ENCODE measurements at places on chromosomes 16 and 17. TPM values are rescaled to one million over a fixed set of nuclear protein-coding genes. Genes with fewer than 3 reads are reported as not detected.

The USP36 gene
- 181 TPM for total RNA-seq

The ABCC11 gene
- total RNA-seq: not detected

The CYGB gene
- total RNA-seq: not detected

The KCNJ18 gene
- total RNA-seq: not detected

The ASIC2 gene
- not detected for total RNA-seq

The KRT9 gene
- total RNA-seq: not detected

The NPIPB2 gene
- 16.0 TPM for total RNA-seq

DNA sequence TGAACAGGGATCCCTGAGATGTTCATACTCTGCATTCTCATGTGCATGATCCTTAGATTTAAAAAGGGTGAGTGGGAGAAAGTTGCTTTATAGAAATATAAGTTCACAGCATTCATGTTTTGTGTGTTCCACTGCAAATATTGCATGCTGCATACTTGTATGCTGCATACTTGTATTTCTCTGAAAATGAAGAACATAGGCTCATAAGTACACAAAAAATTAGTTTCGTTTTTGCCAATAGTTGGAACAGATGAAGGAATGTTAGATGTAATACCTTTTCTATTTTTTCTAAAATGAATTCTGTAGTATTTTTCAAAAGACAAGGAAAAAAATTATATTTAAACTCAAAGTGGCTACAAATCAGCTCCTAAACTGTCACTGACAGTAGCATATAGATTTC is 79.0 kb downstream of the NFAT5 start:
- H3K4me1 ChIP-seq: no peaks in the 10 kb centered on the region
- no peak overlapping the region for H3K27ac ChIP-seq
- H3K4me3 ChIP-seq: no peak overlapping the region
- peaks cover 7% of the 10 kb centered on the region for H3K36me3 ChIP-seq
- H3K27me3 ChIP-seq: no peaks in the 10 kb centered on the region
- no peak for DNase-seq

GRCh38 chr17:61149862-61150362 is 249.7 kb upstream of the TBX2 start:
- no peak for DNase-seq
- H3K4me1 ChIP-seq: no peaks in the 10 kb centered on the region
- no peak overlapping the region for H3K27ac ChIP-seq

DNA sequence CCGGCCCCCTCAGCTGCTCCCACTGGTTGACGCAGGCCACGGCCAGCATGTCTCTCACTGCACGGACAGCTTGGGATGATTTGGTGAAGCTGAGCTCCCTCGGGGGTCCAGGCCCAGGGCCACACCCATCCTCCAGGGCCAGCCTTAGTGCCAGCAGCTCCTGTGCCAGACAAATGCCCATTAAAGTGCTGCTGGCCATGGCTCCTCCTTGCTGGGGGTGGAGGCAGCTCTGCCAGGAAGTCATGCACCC is 2.5 kb downstream of the TRIM47 start:
- H3K27ac ChIP-seq: peak overlapping the region; percentile 56
- H3K27me3 ChIP-seq: no peaks in the 10 kb centered on the region
- H3K36me3 ChIP-seq: no peaks in the 10 kb centered on the region
- H3K4me1 ChIP-seq: peaks cover 57% of the 10 kb centered on the region
- no peak overlapping the region for H3K4me3 ChIP-seq
- no peak for DNase-seq

GRCh38 chr17:70067134-70067533 is 7.9 kb upstream of the KCNJ16 start:
- H3K4me3 ChIP-seq: no peak overlapping the region
- no peak for DNase-seq
- H3K4me1 ChIP-seq: no peaks in the 10 kb centered on the region
- H3K36me3 ChIP-seq: no peaks in the 10 kb centered on the region
- H3K27ac ChIP-seq: no peak overlapping the region

DNA sequence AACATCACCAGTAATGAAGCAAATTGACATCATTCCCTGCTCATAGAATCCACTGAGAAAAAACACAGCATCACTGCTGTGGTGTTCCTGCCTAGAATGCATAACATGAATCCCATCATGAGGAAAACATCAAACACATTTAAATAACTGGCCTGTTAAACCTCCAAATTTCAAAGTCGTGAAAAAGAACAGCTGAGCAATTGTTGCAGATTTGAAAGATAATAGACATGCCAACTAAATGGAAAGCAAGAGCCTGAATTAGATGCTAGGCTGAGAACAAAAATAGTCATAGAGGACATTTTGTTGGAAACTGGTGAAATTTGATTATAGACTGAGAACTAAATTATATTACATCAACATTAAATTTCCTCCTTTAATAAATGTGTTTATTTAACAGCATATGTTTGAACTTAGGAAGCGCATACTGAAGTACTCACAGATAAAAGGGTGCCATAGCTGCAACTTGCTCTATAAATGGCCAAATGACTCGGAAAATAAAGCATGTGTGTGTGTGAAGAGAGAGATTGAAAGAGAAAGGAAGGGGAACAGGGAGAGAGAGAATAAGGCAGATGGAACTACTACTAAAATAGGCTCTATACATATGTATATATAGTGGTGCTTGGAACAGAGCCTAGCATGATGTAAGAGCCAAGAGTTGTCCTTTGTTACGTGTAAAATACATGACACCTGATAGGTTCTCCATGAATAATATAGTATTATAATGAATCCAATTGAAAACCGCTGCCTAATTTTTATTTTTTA is 305.0 kb upstream of the MON1B start:
- no peaks in the 10 kb centered on the region for H3K27me3 ChIP-seq
- DNase-seq: no peak
- H3K36me3 ChIP-seq: no peaks in the 10 kb centered on the region
- no peaks in the 10 kb centered on the region for H3K4me1 ChIP-seq

- no peaks in the 10 kb centered on the region for H3K27me3 ChIP-seq
- H3K4me1 ChIP-seq: peaks cover 21% of the 10 kb centered on the region
- H3K27ac ChIP-seq: no peak overlapping the region
- H3K4me3 ChIP-seq: no peak overlapping the region
Measured at GRCh38 chr16:75002474-75002873, 3.6 kb downstream of the ZNRF1 start.

- H3K4me1 ChIP-seq: no peaks in the 10 kb centered on the region
- no peak overlapping the region for H3K4me3 ChIP-seq
- no peak overlapping the region for H3K27ac ChIP-seq
- DNase-seq: no peak
- no peaks in the 10 kb centered on the region for H3K27me3 ChIP-seq
Measured at GRCh38 chr17:78694805-78695531, 87.1 kb downstream of the CYTH1 start.

- no peak overlapping the region for H3K27ac ChIP-seq
- peaks cover 24% of the 10 kb centered on the region for H3K4me1 ChIP-seq
- H3K36me3 ChIP-seq: no peaks in the 10 kb centered on the region
- peaks cover 31% of the 10 kb centered on the region for H3K27me3 ChIP-seq
- no peak for DNase-seq
- no peak overlapping the region for H3K4me3 ChIP-seq
Measured at GRCh38 chr17:43548689-43549379, 2.7 kb upstream of the ETV4 start.

DNA sequence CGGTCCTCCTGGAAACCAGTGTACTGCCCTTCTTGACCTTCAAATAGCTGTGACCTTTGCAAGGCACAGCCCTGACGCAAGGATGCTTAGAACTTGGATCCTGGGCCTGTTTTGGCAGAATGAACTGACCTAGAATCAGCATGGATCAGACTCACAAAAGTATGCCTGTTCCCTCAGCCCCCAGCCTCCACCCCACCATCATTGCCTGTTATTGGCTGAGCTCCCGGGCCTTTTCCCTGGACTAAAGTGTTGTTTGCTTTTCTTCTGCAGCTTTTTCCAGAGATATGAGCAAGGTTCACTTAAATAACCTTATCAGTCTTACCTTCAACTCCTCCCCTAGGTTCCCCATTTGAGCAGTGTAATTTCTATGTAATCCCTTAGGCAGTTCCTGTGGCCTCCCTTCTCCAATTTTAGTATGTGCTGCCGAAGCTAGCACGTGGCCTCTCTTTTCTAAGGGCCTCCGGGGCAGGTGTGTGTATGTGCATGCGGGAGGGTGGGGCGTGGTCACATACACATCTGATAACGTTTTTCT is 347.4 kb downstream of the MAF start:
- no peak overlapping the region for H3K4me3 ChIP-seq
- no peaks in the 10 kb centered on the region for H3K4me1 ChIP-seq
- no peaks in the 10 kb centered on the region for H3K27me3 ChIP-seq
- DNase-seq: no peak

DNA sequence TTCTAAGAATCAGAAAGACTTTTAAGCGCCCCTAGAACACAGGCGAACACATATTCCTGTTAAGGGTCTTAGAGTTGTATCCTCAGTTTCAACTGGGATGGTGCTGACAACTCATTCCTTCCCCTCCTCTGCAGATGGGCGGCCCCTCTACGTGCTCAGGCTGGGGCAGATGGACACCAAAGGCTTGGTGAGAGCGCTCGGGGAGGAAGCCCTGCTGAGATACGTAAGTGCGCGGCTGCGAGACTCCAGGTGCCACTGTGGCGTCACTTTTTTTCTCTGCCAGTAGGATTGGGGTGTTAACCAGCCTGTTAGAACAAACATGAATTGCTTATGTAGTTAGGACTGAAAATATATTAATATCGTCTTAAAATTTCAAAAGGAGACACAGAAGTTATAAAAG is 62.7 kb downstream of the SEC14L1 start:
- H3K4me1 ChIP-seq: no peaks in the 10 kb centered on the region
- DNase-seq: no peak
- no peak overlapping the region for H3K27ac ChIP-seq
- no peaks in the 10 kb centered on the region for H3K27me3 ChIP-seq
- peaks cover 56% of the 10 kb centered on the region for H3K36me3 ChIP-seq

DNA sequence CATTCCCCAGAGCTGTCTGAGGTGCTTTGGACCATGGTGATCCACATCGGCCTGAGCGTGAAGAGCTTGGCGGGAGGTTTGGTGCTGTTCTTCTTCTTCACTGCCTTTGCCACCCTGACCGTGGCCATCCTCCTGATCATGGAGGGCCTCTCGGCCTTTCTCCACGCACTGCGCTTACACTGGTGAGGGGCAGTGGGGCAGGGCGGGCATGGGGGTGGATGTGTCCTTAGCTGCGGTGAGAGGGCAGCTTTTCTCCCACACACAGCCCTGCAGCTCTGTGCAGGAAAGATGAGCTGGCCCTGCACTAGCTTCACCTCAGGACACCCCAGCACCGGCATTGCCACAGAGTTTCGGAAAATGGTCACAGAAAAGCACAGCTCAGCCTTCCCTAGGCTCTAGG is 21.8 kb upstream of the NAGLU start:
- H3K27me3 ChIP-seq: no peaks in the 10 kb centered on the region
- DNase-seq: no peak
- H3K4me3 ChIP-seq: no peak overlapping the region
- peaks cover 7% of the 10 kb centered on the region for H3K4me1 ChIP-seq

DNA sequence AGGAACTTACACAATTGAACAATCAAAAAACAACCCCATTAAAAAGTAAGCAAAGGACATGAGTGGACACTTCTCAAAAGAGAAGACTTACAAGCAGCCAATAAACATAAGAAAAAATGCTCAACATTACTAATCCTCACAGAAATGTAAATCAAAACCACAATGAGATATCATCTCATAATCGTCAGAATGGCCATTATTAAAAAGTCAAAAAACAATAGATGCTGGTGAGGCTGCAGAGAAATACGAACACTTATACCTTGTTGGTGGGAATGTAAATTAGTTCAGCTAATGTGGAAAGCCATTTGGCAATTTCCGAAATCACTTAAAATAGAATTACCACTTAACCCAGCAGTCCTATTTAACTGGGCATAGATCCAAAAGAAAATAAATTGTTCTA is 301.9 kb upstream of the KCNJ16 start:
- DNase-seq: no peak
- H3K4me1 ChIP-seq: no peaks in the 10 kb centered on the region
- H3K4me3 ChIP-seq: no peak overlapping the region
- H3K36me3 ChIP-seq: no peaks in the 10 kb centered on the region
- H3K27ac ChIP-seq: no peak overlapping the region
- H3K27me3 ChIP-seq: no peaks in the 10 kb centered on the region

DNA sequence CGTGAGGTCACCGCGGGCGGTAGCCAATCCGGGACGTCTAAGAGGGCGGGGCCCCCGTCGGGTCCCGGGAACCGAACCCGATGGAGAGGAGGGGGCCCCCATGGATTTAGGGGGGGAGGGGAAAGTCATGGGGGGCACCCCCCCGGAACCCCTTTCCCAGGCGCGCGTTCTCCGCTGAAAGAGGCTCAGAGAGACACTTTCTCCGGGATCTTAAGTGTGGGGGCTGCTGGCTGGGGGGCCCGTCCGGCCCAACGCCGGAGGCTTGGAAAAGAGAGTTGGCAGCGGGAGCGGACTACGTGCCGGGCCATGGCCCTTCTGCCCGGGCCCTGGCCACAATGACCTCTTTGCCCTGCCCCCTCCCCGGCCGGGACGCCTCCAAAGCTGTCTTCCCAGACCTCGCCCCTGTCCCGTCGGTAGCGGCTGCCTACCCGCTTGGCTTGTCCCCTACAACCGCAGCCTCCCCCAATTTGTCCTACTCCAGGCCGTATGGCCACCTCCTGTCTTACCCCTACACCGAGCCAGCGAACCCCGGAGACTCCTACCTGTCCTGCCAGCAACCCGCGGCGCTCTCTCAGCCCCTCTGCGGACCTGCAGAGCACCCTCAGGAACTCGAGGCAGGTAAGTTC is at the start of gene DLX4:
DLX4 (plus strand) TSS at position 57 of the 626 bp plus-strand sequence; CDS start at position 336, 279 bp downstream.
- peaks cover 71% of the 10 kb centered on the region for H3K27me3 ChIP-seq
- H3K27ac ChIP-seq: no peak within 1 kb of the TSS
- no peaks in the 10 kb centered on the region for H3K36me3 ChIP-seq
- H3K4me3 ChIP-seq: peak within 1 kb of the TSS; percentile 67

- H3K4me3 ChIP-seq: no peak overlapping the region
- H3K4me1 ChIP-seq: no peaks in the 10 kb centered on the region
- DNase-seq: no peak
- no peaks in the 10 kb centered on the region for H3K27me3 ChIP-seq
- H3K27ac ChIP-seq: no peak overlapping the region
Measured at GRCh38 chr17:80185968-80186367, 16.1 kb downstream of the CARD14 start.

- no peak overlapping the region for H3K27ac ChIP-seq
- DNase-seq: no peak
- no peak overlapping the region for H3K4me3 ChIP-seq
Measured at GRCh38 chr16:79648826-79649225, 48.3 kb upstream of the MAF start.

DNA sequence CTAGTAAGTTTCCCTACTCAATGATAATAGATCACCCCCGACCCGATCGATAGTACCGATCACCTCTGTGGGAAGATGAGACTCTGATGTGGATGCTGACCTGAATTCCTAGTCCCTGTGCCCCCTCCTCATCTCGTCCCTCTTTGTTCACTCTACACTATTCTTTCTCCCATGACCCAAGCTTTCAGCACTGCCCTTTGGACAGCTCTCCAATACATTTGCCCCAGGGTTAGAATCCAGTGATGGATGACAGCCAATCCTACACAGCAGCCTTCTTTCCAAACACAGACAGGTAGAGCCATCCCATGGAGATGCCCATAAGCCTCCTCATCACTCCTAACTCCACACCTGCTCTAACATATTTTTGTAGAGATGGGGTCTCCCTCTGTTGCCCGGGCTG is 141.1 kb downstream of the GSG1L start:
- no peak for DNase-seq
- no peaks in the 10 kb centered on the region for H3K36me3 ChIP-seq
- no peaks in the 10 kb centered on the region for H3K4me1 ChIP-seq
- peaks cover 3% of the 10 kb centered on the region for H3K27me3 ChIP-seq
- no peak overlapping the region for H3K27ac ChIP-seq

Measured in CD4-positive, alpha-beta memory T cell (primary cell).